ENCODE measurements at places on chromosomes 4 and X.

- no peak for DNase-seq
Observed at GRCh38 chr4:110830461-110830860, 207.6 kb upstream of the PITX2 start.

- no peak for DNase-seq
Observed at GRCh38 chrX:73615022-73615421, 52.0 kb downstream of the CHIC1 start.

DNA sequence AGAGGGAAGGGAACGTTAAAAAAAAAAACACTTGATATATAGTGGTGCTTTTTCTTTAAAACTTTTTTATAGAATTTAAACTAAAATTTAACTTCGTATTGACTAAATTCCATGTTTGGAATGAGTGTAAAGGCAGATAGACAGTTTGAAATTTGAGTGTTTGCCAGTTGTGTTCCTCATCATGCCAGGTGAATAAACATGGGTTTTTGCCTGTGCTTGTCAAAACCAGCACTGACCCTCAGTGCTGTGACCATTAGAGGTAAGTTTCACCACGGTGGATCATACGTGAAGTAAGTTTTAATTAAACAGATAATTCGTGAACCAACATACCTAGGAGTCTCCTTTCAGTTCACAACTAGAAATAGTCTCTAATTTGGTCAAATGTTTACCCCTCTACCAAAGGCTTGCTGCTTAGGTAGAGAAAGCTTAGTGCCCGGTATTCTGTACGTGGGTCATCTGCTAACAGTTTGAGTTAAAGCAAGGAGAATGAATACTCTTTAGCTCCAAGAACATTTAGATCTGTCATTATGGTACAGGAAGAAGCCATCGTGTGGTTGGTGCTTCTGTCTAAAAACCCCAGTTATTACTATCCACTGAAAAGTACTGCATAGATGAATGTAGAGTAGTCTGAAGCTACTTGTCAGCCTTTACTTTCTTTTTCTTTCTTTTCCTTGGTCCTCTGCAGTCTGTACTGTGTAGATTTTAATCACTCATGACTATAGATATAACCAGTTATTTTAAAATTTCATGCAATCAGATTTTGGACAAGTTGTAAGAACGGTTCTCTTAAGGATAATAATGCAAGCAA lies 32.7 kb downstream of the KIAA0232 start:
- DNase-seq, result no peak

DNA sequence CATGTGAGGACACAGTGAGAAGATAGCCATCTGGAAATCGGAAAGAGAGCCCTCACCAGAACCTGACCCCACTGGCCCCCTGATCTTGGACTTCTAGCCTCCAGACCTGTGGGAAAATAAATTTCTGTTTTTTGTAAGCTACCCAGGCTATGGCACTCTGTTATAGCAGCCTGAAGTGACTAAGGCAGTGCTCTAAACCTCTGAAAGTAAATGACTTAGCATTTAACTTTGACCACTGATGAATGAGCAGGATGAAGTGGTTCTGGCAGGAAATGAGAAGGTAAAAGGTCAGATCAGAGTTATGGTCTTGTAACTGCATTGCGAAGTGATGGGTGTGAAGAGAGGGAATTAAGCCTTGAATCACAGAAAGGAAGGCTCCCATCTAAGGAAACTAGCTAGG lies 17.0 kb downstream of the GPAT3 start:
- DNase-seq, result no peak

- DNase-seq, result no peak
Observed at GRCh38 chr4:15202481-15202880, 200.2 kb downstream of the CPEB2 start.

Measured in aorta (tissue), 5 donors.